Sciatic nerve (tissue), 2 donors: ENCODE measurements at places on chromosomes 16 and 17.

GRCh38 chr16:81143921-81144471 is 47.8 kb upstream of the GCSH start:
- DNase-seq: no peak

DNA sequence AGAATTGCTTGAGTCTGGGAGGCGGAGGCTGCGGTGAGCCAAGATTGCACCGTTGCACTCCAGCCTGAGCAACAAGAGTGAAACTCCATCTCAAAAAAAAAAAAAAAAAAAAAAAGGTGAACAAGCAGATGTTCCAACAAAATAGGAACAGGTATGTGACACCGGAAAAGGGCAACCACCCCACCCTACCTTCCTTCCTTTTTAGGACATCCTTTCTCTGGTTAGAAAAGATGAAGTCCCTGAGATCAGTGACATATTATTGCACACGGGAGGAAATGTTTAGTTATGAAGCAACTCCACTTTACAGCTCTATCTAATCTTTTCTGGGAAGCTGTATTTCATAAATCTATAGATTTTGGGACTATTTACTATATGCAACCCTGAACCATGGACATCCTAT is 114.2 kb upstream of the MON1B start:
- no peak for DNase-seq

GRCh38 chr17:5373112-5373511 is 46.4 kb downstream of the NUP88 start:
- no peak for DNase-seq

GRCh38 chr17:76036497-76037261 is 9.6 kb upstream of the EVPL start:
- no peak for DNase-seq

DNA sequence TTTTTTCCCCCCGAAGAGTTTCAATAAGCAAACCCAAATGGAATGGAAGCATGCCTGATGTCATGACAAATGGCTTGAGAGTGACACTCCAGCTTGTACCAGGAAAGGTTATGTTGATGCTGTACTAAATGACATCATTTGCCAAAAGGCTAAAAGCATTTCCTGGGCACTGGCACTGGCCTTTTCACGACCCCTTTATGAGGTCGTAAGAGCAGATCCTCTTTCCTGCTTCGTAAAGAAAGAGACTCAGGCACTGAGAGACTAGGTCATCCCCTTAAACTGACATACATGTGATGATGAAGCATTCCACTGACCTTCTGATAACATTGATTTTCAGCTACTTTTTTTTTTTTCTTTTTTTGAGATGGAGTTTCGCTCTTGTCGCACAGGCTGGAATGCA is 30.5 kb downstream of the CEP295NL start:
- no peak for DNase-seq

- peak; percentile 72 for DNase-seq
Observed at GRCh38 chr16:12455287-12455798, 348.3 kb downstream of the CPPED1 start.
